ENCODE measurements at places on chromosomes 11 and 22.

DNA sequence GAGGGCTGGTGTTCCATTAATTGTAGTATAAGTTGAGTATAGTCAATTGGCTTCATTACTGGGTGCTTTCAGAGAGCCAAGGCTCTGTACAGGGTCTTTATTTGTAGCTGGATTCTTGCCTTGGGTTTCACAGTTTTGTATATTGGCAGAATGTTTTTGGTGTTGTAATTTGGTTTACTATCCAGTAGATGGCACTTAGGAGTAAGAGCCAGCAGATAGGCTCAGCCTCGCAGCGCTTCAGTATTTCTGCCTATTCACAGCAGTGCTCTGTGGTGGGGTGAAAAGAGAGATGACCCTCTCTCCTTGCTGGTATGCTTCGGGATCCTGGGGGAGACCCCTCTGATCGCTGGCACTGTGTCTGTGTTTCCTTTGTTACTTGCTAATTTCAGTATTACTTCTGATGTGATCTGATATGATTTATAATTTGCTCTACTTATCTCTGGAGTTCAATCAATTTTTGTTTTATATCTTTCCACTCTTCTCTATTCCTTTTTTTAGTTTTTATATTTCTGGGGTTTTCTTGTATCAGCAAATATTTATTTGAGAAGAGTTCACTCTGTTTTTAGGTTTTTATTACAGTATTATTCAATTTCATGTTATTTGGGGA lies 52.2 kb downstream of the ANO5 start:
- DNase-seq, result no peak

GRCh38 chr11:42315267-42315666 lies 855.8 kb upstream of the LRRC4C start:
- DNase-seq, result no peak

GRCh38 chr11:45843158-45843924 lies 3.9 kb upstream of the CRY2 start:
- peak; percentile 59 for DNase-seq

- no peak for DNase-seq
These were observed 223.5 kb upstream of the BLID start for GRCh38 chr11:122339436-122340060.

DNA sequence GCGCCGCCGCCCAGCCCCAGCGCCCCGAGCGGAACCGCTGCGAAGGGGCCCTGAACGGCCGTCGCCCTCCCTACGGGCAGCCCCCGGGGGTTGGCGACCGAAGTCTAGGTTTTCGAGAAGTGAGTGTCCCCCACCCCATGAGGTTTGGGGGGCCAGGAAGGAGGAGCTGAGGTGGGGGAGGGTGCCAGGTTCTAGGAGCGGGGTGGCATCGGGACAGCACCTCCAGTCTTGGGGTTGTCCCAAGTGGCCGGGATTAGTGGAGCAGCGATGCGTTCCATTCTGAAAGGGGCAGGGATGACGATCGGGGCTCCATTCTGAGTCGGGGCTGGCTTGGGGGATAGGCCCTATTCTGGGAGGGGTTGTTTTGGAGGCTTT lies 408 bp downstream of the PPP2R5B start:
- DNase-seq, result no peak

- no peak for DNase-seq
These were observed 574 bp downstream of the PRSS23 start for GRCh38 chr11:86800960-86801272.
